Astrocyte (in vitro differentiated cells and primary cell): ENCODE measurements at places on chromosomes 5 and 9.

GRCh38 chr9:82922686-82923085 is 140.3 kb downstream of the RASEF start:
- peaks cover 3% of the 10 kb centered on the region for H3K27me3 ChIP-seq
- no peak overlapping the region for H3K4me3 ChIP-seq
- H3K27ac ChIP-seq: no peak overlapping the region
- H3K4me1 ChIP-seq: peaks cover 12% of the 10 kb centered on the region

DNA sequence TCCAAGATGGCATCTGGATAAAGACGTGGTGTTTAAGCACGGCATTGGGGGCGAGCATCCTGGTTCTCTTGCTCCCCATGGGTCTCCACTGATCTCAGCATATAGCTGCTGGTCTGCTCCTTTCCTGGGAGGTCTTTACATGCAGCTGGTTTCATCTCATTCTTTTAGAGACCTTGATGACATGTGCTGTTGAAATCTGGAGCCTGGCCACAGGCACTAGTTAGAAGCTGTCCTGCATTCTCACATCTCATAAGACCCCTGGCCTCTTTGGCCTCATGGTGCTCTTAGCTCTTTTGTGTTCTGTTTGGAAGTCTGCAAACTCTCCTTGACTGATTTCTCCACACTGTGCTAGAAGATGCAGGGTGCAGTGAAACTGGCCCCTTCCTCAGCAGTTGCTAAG is 113.0 kb downstream of the SMARCA2 start:
- no peak overlapping the region for H3K27ac ChIP-seq
- H3K4me3 ChIP-seq: no peak overlapping the region
- H3K27me3 ChIP-seq: no peaks in the 10 kb centered on the region
- DNase-seq: no peak
- H3K4me1 ChIP-seq: peaks cover 4% of the 10 kb centered on the region

DNA sequence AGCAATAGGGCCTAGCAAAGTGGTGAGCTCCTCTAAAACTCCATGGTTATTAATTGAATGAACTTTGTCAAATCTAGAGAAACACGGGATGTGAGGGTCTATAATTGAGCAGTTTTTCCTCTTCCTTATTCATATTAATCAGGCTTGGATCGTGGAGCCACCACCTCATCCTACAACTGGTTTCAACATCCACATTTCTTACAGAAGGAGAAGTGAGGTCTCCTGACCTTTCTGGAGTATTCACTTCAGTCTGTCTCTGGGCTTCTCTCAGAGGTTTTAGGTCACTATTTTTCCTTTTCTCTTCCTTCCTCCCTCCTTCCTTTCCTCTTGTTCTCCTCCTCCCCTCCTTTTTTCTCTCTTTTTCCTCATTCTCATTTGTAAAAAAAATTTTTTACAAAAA is 177.3 kb upstream of the ACTBL2 start:
- peaks cover 3% of the 10 kb centered on the region for H3K4me1 ChIP-seq
- DNase-seq: no peak
- H3K36me3 ChIP-seq: no peaks in the 10 kb centered on the region
- no peaks in the 10 kb centered on the region for H3K27me3 ChIP-seq
- H3K27ac ChIP-seq: no peak overlapping the region
- no peak overlapping the region for H3K4me3 ChIP-seq

DNA sequence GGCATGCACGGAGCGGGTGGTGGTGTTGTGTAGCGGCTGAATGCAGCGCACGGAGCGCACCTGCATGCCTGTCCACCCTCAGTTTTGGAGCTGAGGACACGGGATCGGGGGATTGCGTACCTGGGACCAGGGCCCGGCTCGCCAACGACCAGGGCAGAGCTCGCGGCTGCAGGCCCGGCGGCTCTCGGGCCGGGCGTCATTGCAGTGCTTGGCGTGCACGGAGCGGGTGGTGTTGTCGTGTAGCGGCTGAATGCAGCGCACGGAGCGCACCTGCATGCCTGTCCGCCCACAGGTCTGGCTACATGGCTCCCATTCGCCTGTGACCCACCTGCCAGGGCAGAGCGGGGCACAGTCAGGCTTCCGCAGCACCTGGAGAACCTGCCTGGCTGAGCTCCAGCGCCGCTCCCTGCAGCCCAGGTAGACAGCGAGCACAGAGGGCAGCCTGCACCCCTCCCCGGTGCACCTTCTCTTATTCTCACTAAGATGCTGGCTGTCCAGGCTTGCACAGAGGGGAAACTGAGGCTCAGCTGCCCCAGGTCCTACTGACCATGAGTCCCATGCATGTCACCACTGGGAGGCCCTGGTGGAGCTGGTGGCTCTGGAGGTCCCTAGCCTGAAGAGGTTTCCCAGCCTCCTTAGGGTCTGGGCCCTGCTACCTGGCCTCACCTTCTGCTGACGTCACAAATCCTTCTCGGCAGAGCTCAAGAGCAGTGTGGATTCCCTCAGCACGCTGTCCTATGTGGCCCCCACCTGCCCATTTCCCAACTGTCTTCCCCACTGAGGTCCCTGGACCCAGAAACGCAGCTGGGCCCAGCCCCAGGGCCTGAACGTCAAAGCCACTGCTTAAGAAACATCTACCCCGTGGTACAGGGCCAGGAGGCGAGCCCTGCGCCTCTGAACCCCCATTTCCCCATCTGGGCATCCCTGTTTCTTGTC is 64.9 kb downstream of the ZNF354C start:
- H3K36me3 ChIP-seq: no peaks in the 10 kb centered on the region
- no peak for DNase-seq
- H3K27ac ChIP-seq: no peak overlapping the region
- no peaks in the 10 kb centered on the region for H3K4me1 ChIP-seq

- no peak overlapping the region for H3K4me3 ChIP-seq
- H3K4me1 ChIP-seq: no peaks in the 10 kb centered on the region
- no peaks in the 10 kb centered on the region for H3K36me3 ChIP-seq
- DNase-seq: no peak
- no peak overlapping the region for H3K27ac ChIP-seq
- no peaks in the 10 kb centered on the region for H3K27me3 ChIP-seq
Measured at GRCh38 chr9:3205421-3206095, 320.2 kb downstream of the RFX3 start.

GRCh38 chr9:127539259-127539981 is 72.7 kb upstream of the STXBP1 start:
- no peak for DNase-seq
- H3K27me3 ChIP-seq: no peaks in the 10 kb centered on the region
- H3K4me1 ChIP-seq: peaks cover 83% of the 10 kb centered on the region
- H3K4me3 ChIP-seq: no peak overlapping the region

DNA sequence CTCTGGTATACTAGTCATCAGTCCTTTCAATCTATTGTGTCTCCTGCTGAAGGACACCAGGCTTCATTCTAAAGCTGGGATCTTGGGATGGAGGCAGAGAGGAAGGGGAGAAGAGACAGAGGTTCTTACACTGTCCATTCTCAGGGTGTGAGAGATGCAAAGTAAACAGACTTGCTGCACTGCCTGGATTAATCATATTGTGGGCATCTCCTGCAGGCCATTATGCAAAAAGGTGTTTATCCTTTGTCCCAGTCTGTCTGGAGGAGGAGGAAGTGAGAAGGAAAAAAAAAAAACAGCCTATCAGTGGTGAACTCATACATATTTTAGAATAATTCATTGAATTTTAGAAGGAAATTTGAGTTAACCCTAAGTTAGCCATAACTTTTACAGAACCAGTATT is 92.9 kb upstream of the TNPO1 start:
- H3K27me3 ChIP-seq: no peaks in the 10 kb centered on the region
- no peak overlapping the region for H3K27ac ChIP-seq
- DNase-seq: no peak
- H3K36me3 ChIP-seq: no peaks in the 10 kb centered on the region

DNA sequence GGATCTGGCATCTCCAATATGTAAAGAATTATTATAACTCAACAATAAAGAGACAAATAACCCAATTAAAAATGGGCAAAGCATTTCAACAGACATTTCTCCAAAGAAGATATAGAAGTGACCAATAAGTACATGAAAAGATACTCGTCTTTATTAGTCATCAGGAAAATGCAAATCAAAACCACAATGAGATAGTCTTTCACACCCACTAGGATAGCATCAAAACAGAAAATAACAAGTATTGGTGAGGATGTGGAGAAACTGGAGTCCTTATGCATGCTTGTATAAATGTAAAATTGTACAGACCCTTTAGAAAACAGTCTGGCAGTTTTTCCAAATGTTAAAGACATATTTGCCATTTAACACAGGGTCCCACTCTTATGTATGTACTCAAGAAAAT is 39.1 kb upstream of the ITGA1 start:
- H3K36me3 ChIP-seq: no peaks in the 10 kb centered on the region
- no peaks in the 10 kb centered on the region for H3K4me1 ChIP-seq
- H3K27ac ChIP-seq: no peak overlapping the region
- no peak overlapping the region for H3K4me3 ChIP-seq
- no peaks in the 10 kb centered on the region for H3K27me3 ChIP-seq

GRCh38 chr5:126402621-126403555 is 20.3 kb upstream of the GRAMD2B start:
- no peak overlapping the region for H3K27ac ChIP-seq
- no peak overlapping the region for H3K4me3 ChIP-seq
- peaks cover 2% of the 10 kb centered on the region for H3K4me1 ChIP-seq
- H3K27me3 ChIP-seq: no peaks in the 10 kb centered on the region

- no peak for DNase-seq
- peaks cover 51% of the 10 kb centered on the region for H3K4me1 ChIP-seq
- H3K36me3 ChIP-seq: no peaks in the 10 kb centered on the region
- H3K4me3 ChIP-seq: no peak overlapping the region
- H3K27me3 ChIP-seq: no peaks in the 10 kb centered on the region
Measured at GRCh38 chr5:95862671-95863382, 40.3 kb upstream of the GLRX start.
